ENCODE measurements at places on chromosomes 5 and 9.

GRCh38 chr5:149442563-149443182, 63.6 kb upstream of the IL17B start:
- DNase-seq = peak; percentile 53

- no peak for DNase-seq
Measured at GRCh38 chr5:16493261-16493660, 27.7 kb upstream of the ZNF622 start.

DNA sequence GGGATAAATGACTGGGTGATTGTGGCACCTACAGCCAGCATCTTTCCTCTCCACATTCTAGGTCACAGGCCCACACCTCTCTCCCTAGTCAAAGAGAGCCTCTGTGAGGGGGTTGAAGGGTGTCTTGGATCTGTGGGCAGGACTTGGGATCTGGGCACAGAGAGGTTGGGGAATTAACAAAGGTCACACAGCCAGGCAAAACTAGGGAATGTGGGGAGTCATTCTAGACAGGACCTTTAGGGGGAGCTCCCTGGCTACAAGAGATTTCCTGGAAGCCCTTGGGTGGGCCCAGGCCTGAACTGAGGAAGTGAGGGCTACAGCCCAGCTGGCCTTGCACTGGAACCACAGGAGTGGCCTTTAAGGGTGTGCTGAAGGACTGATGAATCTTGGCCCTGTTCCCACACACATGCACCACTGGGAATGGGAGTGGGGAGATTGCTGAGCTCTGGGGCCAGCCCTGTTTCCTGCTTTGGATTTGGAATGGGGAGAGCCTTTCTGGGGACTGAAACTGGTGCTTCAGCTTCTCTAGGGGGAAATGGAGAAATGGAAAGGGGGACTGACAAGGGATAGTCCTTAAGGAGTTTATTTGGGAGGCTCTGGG, 12.4 kb upstream of the CXXC5 start:
- DNase-seq = no peak

- DNase-seq = no peak
Measured at GRCh38 chr5:77131361-77131760, 44.3 kb upstream of the ZBED3 start.

- no peak for DNase-seq
Measured at GRCh38 chr5:16245249-16245648, 65.7 kb upstream of the MARCHF11 start.

GRCh38 chr5:149024477-149024876, 38.4 kb downstream of the SH3TC2 start:
- DNase-seq = no peak

DNA sequence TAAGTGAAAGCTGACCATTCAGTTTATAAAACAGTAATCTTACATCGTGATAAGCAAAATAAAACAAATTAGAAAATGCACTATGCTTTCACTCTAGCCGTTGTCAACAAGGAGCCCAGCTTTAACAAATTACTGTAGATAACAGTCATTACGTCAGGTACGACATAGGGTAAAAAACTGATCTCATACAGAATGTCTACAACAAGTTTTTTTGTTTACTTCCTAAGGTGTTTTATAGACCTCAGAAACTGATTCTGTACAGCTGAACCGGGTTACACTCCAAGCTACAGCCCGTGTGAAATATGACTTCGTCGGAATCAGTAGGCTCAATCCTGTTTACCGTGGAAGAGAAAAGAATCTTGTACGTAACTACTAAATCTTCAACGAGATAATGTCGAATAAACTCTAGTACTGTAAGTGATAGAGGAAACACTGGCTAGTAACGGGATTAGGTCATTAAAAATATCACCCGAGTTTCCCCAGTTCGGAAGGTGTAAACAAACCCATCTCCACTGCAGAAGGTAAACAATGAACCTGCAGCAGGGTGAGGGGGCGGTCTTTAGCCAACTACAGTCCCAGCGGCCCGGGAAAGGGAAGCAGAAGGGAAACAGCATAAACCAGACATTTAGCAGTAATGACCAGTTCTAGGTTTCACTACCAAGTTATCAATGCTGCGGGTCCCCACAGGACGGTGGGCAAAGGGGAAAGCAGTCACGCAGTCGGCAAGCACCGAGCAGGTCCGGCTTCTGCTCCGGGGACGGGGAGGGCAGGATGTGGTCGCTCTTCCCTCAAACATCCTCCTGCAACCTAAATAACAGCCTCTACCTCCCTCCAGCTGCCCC, 1.1 kb downstream of the RICTOR start:
- DNase-seq = peak; percentile 33

DNA sequence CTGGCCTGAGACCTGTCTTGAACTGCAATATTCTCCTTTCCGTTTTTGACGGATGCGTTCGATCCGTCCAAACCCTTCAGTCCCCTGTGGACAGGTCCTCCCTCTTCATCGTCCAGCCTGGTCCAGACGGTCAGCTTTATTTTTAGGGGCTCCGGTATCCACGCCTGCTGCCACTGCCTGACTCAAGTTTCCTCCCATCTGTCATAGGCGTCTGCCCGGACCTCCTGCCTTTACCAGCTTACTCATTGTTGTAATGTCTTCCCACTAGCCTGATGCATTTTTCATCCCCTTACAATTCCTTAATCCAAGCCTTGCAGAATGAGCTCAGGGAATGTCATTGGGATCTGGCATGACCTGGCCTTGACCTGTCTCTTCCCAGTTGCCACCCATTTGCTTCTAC, 145.8 kb downstream of the TENT4A start:
- DNase-seq = no peak

DNA sequence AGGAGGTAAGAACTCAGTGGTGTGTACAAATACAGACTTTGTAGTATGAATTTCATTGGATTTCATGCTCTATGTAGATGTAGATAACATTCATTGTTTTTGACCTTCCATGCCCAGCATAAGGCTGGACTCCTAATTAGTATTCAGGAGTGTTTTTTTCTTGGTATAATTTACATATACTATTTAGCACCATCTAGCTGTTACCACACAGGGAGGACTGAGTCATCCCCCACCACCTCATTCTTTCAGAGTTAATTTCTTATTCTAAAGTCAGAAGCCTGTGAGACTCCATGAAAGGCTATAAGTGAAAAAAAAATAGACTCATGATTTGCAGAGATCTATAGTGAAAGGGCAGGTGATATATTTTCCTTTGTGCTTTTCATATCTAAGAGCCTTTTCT, 555.0 kb downstream of the PRR16 start:
- DNase-seq = no peak

DNA sequence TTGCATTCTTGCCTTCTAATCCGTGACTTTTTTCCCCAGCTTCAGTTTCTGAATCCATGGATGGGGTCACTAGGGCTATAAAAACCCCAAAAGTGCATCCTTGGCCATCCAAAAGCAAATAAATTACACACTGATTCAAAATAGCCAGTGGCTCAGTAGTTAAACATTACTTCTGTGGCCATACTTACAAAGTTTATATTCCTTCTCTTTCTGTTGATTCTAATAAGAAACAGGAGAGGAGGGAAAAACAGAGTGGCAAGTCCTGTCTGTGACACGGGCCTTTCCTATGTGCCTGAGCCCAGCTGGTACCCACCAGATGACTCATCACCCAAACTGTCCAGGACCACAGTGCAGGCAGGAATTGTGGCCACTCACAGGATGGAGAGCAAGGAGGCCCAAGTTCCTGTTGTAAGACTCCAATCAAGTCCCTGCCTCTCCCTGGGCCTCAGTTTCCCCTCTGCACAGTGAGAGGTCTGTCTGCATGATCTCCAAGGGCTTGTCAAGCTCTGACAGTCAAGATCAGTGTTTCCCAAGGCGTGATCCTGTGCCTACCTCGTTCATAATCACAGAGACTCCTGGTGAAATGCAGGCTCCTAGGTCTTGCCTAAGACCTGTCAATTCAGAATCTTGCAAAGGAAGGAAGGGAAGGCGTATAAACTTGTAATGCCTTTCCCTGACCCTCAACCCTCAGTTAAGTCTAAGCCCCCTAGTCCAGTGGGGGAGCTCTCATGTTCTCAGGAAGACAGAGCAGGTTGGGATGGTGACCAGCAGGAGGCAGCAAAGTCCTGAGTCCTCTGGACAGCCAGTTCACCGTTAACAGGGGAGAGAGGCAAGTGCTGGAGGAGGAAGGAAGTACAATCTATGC, 29.5 kb downstream of the TNIP1 start:
- DNase-seq = peak; percentile 51

DNA sequence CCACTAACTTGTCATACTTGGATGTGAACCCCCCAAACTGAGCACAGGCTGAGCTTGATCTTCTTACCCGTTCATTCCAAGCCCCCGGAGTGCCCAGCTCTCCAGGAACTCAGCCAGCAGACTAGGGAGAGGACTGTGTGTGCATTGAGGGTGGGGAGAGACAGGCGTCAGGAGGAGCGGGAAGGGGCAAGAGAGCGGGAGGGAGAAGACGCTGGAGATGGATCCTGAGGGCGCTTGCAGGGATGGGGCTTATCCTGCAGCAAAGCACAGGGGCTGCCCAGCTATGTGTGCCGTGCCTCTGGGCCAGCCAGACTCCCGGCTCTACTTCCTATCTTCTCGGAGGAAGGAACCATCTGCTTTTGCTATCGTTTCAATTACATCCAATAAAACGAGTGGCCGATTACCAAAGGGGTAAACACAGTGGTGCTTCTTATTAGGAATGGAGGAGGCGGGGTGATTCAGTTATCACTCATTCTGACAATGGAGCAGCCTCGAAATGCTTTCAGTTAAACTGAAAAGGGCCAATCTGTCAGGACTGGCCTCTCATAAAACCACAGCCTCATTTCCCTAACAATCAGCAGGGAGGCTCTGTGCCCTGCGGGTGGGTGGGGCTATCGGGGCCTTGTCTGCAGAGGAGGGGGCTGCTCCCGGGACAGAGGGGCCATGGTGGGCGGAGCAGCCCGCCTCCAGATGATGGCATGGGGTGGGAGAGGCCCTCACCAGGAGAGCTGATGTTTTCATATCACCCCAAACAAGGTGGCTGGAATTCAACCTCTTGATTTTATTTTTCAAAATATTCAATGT, 168.2 kb downstream of the DAB2IP start:
- no peak for DNase-seq

DNA sequence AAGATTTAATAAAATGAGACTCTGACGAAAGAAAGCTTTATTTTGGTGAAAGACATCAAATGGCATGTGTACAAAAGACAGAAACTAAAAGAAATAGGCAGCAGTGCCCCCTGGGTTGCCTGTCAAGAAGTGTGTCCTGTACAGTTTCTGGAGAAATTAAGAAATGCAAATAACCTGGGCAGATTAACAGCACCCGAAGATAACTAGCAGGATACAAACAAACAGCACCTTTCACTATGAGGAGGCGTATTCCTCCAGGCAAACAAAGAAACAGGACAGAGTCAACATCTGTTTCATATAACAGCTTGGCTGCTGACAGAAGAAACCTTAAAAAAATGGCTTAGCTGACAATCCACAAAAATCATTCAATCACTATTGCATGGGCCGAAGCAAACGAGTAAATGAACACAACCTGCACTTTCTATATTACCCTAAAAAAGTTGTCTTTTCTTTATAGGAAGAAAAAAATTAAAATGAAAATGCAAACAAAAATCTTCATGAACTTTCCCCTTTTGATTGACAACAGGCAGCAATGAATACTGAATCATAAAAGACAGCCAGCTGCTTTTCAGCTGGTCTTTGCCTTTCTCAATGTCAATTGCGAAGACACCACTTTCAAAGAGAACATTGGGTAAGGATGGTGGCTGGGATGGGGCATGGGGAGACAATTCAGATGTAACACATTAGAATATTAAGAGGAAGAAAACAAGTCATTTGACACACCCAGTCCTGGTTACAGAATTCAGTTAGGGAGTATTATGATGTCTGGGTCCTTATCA, 162.1 kb downstream of the ARL15 start:
- DNase-seq = no peak

DNA sequence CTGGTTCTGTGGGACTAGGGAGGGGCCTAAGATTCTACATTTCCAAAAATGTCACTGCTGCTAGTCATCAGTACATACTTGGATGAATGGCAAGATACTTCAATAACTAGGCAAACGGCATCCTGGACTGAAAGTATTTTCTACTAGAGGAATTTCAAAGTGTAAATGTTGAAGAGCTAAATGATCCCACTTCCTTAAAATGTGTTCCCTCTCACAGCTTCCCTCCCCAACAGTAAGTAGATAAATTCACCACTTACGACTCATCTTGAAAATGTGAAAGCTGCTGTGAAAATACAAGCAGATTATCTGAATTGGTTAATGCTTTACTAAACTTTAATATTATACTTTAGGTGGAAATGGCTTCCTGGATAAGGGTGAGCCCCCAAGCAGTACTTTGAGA, 1571.5 kb upstream of the WWC1 start:
- no peak for DNase-seq

DNA sequence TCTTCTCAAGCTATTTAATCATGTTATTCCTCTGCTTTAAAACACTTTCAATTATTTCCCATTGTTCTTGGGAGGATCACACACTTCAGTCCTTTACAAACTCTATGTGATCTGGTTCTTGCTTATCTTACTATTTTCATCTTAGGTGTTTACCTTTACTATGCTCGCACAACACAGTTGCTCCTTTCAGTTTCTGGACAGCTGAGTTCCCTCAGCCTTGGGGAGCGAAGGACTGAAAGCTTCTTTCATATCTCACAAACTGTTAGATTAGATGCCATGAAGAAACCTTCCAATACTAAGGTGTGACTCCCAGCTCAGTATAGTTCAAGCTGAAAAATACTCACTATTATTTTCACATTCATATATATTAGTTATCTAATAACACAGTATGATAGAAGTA, 117.9 kb downstream of the CDC42SE2 start:
- DNase-seq = no peak

DNA sequence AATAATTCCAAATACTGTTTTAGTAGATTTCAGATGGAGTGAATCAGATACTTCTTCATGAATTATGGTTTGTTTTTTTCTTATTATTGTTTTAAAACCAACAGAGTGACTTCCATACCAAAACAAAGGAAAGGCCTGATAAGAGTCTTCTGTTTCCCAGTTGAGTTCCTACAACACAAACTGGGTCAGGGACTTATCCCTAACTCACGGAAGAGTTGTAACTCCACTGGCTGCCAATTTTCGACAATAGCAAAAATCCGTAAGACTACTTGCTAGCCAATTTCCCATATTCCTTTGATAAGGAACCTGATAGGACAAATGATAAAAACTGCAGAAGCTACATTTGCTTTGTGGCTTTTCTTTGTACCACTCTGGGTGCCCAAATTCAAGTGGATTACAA, 219.2 kb downstream of the AP3B1 start:
- no peak for DNase-seq

DNA sequence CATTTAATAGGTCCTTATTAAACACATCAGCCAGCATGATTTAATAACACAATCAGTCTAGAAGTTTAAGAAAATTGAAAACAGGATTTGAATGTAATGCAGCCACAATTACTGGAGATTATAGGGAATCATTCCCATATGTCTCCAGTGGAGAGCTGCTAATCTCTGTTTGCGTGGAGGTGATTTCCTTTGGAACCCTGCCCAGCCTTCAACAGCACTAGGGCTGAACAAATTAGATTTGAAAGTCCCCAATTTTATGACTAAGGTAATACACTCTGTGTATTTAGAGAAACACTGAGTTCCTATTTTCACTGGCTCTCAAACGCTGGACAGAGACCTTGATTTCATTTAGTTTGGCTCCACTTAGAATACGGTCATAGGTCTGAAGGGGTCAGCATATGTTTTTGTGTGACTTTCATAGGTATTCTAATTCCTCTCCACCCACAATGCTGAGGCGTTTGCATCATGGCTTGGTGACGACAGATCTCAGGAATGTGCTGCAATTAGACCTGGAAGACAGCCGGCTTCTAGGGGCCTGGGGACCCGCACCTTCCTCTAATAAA, 508.3 kb downstream of the EBF1 start:
- no peak for DNase-seq
